ENCODE measurements at places on chromosomes 1 and 21.

- peak; percentile 57 for DNase-seq
Measured at GRCh38 chr1:32180186-32181060, 948 bp downstream of the TXLNA start.

DNA sequence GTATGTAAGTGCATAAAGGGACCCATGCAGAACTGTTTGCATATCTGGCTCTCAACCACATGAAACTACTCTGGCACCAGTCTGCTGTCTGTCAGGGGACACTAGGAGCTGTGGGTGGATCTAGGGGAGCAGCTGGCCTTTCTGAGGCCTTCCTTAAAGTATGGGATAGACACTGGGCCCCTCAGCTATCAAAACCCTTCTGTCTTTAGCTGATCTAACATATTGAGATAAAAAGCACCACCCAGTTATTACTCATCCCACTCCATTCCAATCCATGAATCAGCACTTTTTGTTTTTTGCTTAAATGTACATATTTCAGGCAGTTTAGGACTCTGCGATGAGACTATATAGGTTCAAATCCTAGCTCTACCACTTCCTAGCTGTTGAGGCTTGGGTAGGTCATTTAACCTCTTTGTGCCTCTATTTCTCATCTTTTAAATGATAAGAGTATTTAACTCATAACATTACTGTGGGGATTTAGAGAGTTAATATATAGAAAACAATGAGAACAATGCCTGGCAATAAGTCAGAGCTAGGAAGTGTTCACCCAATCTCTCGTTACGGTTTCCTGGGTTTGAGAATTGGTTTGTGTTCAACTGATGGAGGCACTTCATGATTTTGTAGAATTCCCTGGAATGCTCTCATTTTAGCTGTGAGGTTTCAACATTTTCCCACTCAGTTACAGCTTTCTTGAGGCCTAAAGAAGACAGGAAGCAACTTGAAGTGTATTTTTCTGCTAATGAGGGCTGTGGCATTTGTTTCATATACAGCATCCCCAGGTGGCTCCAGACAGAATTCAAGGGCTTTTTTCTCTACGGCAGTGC, 68.9 kb downstream of the LRIG2 start:
- DNase-seq: peak; percentile 14

GRCh38 chr1:154911691-154912550, 24.6 kb downstream of the PMVK start:
- no peak for DNase-seq

DNA sequence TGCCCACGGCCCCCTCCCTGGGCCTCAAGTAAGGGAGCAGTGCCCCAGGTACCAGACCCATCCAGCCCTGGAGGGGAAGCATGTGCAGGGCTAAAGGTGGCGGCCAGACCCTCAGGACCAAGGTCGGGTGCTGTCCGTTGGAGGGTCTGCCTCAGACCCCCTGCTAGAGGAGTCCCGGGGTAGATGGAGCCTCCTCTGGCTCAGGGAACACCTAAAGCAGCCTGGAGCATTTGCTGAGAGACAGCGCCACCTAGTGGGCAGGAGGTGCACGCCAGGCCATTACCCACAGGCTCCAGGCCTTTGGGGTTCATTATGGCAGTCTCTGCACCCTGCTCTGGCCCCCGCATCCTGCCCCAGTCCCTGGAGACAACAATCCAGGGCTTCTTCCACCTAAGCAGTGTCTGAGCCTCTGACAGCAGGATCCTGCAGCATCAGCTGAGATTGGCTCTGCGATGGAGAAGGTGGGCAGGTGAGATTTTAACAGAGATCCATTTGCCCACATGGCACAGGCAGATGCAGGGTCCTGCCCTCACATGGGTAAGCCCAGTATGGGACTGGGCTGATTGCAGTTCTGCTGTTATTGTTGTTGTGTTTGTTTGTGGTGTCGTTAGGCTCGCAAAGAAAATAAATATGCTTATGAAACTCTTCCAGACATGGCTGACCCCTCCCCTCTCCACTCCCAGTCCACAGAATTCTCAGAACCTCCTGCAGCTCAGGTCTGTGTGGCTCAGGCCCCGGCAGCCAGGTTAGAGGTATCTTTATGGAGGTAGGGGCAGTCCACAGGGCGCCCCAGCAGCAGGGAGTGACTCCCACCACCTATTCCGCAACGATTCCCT, 42.4 kb downstream of the CTNNBIP1 start:
- peak; percentile 70 for DNase-seq

DNA sequence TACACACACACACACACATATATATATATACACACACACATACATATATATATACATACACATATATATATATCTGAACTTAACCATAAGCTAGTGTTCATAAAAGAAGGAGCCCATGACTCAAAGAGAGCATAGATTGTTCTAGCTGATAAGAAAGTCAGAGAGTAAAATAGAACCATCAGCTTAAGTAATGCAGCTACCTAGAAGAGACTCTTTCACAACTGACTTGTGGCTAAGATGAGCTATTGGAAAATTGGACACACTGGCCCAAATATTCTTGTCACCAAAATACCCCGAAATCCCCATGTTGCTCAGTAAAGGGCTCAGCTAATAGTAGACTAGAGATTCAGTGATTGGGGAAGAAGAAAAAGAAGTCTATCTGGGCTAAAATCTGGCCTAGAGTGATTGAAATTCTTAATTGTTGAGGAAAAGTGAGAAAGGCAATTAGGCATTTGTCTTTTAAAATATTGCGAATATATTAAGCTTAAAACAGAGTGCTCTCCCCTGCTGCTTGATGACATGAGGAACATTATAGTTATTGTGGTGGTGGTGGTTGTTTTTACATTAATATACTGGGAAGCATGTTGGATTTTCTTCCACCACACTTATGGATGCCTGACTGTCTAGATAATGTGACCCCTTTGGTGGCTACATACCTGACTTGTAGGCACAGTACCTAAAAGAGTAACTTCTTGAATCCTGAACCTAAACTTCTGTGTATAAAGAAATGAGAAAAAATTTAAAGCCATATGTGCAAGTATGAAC, 6.3 kb downstream of the SLAMF1 start:
- no peak for DNase-seq

GRCh38 chr1:11741919-11742558, 6.1 kb downstream of the AGTRAP start:
- DNase-seq: no peak

- DNase-seq: no peak
Measured at GRCh38 chr1:151292207-151293030, 10.3 kb downstream of the ZNF687 start.

DNA sequence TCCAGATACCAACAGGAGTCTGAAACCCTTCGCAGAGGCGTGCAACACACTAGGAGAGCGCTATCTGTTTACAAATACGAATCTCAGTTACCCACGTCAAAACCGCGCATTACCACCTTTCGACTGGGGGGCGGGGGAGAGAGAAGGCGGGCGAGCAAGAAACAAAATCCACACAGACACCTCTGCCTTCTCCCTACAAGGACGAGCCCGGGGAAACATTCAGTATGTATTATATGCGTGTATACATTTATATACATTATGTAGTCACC, 722 bp downstream of the TUT4 start:
- peak; percentile 22 for DNase-seq

- no peak for DNase-seq
Measured at GRCh38 chr1:158801396-158801795, 20.4 kb upstream of the OR6N2 start.

- no peak for DNase-seq
Measured at GRCh38 chr1:20867847-20868246, 80.7 kb upstream of the HP1BP3 start.

GRCh38 chr1:34740161-34740868, 14.5 kb upstream of the GJB5 start:
- DNase-seq: no peak

DNA sequence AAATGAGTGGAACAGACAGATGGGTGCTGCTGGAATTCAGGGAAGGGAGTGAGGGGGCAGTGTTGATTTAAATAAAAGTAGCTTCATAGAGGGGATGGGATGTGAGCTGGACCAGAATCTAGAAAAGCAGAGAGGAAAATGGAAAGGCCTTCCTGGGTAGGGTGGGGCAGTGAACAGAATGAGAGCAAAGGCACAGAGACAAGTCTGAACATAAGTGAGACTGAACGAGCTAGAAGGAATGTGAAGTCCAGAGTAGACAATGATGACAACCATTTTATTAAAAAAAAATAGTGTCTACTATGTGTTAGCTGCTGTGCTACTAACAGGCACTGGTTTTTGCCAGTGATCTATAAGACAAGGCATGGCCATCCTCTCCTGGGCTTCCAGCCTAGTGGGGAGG, 36.0 kb downstream of the ELK4 start:
- DNase-seq: no peak
